ENCODE measurements at places on chromosomes 11 and 22.

GRCh38 chr22:49968831-49969661 lies 8.5 kb downstream of the PIM3 start:
- no peak for DNase-seq

GRCh38 chr11:119196833-119197483 lies 9.2 kb upstream of the CBL start:
- peak; percentile 36 for DNase-seq

GRCh38 chr22:42368379-42369249 lies 63.6 kb downstream of the NFAM1 start:
- DNase-seq = peak; percentile 21

DNA sequence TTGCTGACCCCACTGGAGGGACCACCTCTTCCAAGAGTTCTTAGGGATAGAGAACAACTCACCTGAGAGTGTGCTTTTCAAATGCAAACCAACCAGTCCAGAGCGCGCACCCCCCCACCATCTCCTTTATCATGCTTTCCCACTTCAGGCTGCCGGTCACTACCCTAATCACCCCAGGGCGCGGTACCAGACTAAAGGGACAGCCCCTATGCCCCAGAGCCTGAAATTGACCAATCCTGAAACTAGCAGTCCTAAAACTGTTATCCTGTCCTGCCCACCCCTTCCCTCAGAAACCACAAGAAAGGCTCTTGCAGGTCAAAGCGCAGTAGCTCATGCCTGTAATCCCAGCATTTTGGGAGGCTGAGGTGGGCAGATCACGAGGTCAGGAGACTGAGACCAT lies 37.0 kb downstream of the NEAT1 start:
- no peak for DNase-seq

GRCh38 chr11:103947546-103947919 lies 88.9 kb upstream of the DDI1 start:
- DNase-seq = no peak

DNA sequence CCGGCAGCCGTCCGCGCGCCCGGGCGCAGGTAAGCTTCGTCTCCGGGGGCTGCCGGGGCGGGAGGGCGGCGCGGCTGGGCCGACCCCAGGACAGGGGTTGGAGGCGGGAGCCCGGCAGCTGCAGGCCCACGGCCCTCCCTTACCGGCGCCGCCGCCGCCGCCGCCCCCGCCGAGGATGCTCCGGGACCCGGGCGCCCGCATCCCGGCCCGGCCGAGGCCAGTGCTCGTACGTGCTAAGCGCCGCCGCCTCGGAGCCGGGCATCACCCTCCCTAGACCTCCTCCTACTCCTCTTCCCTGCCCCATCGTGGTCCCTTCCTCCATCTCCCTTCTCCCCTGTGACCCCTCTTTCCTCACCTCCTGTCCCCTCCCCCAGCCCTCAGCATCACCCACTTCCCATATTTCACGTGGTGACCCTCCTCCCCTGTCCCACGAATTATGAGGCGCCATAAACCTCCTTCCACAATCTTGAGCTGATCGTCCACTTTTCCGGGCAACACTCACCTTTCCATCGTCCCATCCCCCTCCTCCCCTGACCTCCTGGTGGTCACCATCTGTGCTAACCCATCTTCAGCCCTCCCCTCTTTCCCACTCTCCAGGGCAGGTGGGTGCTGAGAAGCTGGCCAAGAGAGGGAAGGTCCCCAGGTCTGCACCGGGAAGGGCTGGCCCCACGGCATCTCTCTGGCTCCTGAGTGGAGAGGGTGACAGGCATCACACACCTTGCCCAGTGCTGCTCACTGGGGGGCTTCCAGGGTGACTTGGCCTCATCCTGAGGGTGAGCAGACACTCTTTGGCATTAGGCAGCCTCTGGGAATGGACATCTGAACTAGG lies 612 bp downstream of the ASPHD2 start:
- peak; percentile 16 for DNase-seq

DNA sequence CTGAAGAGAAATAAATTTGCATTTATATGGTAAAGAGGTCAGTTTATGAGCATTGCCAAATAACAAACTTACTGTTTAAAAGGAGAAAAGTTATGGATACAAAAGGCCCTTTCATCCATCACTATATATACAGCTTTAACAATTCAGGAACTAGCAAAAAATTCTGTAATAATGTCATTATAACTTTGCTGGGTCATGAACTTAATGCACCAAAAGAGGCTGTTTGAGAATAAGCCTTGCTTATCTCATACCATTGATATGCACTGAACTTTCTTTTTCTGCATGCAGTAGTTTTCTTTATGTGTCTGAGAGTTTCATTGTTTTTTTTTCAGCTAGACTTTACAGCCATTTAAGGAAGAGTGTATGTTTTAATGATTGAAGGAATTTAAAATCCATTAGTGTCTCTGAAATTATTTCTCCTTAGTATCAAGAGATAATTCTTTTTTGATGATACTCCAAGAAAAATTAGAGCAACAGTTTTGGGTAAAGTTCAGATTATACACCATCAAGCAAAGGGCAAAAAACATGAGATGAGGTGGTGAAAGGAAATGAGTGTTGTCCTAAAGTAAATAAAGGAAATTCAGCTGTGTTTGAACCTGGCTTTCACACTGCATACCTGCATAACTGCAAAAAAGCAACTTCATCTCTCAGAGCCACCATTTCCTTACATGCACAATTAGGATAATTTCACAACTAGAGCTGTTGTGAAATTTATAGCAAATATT lies 188.2 kb upstream of the ANO3 start:
- DNase-seq = no peak

DNA sequence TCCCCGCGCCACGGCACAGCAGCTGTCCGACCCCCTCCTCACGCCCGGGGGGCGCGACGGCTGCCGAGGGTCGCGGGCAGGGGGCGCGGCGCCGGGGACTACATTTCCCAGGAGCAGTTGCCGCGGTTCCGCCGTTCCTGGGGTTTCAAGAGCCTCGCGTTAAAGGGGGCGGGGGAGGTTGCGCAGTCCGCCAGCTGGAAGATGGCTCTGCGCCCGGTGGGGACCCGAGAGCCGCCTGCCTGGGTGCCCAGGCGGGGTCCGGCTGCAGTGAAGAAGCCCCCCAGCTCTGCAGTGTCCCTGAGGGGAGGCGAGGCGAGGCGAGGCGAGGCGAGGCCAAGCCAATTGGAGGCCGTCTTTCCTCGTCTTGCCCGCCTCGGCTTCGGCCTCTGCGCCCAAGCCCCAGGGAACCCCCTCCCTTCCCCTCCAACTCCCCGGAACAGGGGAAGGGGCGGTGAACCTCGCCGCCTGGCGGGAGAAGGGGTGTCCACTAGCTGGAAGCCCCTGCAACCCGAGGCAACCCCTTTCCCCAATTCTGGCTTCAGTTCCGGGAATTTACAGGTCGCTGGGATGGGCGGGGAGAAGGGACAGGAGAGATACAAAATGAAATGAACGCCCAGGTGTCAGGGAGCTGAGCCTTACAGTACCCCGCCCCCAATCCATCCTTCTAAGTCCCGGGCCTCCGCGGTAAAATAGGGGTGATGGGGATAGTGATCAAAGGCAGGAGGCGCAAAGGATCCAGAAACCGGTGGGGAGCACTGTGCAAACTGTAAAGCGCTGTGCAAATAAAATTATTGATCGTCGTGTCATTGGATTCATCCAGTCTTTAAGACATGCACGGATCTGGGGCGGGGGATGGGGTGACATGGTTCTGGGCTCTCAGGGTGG lies 5.2 kb upstream of the GCAT start:
- peak; percentile 28 for DNase-seq

- DNase-seq = no peak
Measured at GRCh38 chr11:18265949-18266348, at the start of gene SAA1. Gene SAA1 (plus strand): TSS chr11:18266264. CDS start chr11:18266888, 624 bp downstream.

DNA sequence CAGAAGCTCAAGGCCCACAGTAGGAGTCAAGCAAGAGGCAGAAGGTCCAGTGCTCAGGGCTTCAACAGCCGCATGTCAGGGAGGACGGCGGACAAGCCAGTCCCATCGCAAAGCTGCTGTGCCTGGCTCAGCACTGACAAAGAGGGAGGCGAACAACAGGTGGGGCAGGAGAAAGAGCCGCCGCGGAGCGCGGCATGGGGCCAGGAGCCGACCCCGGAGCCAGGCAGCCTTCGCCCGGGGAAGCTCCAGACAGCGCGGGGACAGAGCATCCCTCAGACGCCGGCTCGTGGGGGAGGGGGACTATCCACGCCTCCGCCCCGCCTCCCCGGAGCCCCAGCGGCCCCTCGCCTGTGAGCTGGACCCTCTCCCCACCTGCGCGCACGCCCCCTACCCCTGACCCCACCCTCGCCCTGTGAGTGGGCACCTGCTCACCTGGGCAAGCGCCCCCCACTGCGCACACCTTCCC lies 369 bp downstream of the DHCR7 start:
- peak; percentile 45 for DNase-seq

- DNase-seq = no peak
Measured at GRCh38 chr22:21754523-21754922, 18.9 kb upstream of the YPEL1 start.

- no peak for DNase-seq
Measured at GRCh38 chr11:80163441-80163840, 722.6 kb upstream of the TENM4 start.

DNA sequence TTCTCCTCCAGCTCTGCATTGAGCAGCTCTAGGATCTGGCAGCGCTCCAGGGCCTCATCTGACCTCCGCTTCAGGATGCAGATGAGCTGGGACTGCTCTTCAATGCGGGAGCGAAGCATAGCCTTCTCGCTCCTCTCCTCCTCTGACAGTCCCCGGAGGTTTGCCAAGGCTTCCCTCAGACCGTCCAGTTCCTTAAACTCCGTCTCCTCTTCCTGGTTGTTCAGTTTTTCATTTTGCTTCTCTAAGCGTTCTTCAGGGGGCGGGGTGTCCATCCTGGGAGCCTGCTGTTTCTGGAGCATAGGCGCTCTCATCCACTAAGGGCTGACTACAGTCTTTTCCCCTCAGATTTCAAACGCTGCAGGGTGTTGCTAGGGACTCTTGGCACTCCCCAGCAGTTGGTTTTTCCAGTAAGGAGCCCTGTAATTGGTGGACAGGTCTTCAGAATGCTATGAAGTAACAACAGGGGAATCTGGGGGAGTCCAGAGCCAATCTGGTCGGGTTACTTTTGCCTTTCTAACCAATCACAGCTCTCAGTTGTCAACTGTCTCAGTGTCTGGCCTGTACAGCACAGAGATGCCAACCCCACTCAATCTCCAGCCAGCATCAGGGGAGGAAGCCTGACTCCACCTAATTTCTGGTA lies at the start of gene CCDC89:
Gene CCDC89 (minus strand): TSS at position 376 of the 640 bp plus-strand sequence. CDS start 65 bp downstream, at position 311.
- no peak for DNase-seq

- no peak for DNase-seq
Measured at GRCh38 chr11:6219359-6219758, 14.0 kb downstream of the C11orf42 start.

DNA sequence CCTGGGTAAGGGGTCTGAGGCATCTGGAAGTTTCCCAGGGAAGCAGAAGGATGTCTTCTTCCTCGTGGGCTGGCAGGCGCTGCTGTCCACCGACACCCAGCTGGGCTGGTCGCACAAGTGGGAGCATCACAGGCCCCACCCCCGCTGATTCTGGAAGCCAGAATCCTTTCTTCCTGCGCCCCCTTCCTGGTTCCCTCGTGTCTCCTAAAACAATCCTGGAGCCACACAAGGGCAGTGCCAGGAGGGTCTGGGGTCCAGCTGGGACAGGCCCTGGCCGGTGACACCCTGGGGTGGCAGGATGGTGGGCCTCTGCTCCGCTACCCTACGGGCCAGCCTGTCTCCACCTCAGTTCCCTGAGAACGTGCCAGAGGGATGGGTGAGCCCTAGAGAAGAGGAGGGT lies 4.2 kb downstream of the LSP1 start:
- no peak for DNase-seq

GRCh38 chr22:27241430-27242321 lies 559.9 kb downstream of the MN1 start:
- DNase-seq = no peak

DNA sequence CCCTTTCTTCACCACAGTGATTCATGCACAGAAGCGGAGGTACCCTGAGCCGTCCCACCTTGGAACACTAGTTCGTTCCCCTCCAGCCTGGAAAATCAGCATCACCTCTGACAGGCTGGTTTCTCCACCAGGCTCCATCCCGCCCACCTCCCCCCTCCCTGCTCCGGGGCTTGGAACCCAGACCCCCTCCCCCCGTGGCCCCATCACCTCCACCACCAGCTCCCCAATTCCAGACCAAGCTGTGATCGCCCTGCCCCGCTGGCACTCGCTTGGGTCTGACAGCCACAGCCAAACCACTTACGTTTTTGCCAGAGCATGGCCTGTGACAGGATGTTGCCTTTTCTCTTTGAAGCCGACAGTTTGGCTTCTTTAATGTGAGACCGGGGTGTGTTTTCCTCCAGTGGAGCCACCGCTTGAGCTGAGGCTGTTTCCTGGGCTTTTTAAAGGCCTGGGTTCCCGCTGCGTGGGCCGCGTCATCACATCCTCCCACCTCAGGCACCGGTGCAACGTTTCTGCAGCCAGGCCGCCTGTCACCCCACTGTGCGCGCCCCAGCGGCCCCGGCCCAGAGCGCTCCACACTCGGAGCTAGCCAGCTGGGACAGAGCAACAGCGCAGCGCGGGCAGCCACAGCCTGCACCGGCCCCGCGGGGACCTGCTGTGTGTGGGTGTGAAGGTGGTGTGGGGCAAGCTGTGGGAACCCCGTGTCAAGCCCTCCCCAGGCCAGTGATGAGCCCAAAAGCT lies at the start of gene POU2AF1:
Gene POU2AF1 (minus strand): TSS at position 415 of the 741 bp plus-strand sequence. CDS start 98 bp downstream, at position 317.
- peak; percentile 64 for DNase-seq

GRCh38 chr11:79290761-79291160 lies 150.1 kb downstream of the TENM4 start:
- no peak for DNase-seq

DNA sequence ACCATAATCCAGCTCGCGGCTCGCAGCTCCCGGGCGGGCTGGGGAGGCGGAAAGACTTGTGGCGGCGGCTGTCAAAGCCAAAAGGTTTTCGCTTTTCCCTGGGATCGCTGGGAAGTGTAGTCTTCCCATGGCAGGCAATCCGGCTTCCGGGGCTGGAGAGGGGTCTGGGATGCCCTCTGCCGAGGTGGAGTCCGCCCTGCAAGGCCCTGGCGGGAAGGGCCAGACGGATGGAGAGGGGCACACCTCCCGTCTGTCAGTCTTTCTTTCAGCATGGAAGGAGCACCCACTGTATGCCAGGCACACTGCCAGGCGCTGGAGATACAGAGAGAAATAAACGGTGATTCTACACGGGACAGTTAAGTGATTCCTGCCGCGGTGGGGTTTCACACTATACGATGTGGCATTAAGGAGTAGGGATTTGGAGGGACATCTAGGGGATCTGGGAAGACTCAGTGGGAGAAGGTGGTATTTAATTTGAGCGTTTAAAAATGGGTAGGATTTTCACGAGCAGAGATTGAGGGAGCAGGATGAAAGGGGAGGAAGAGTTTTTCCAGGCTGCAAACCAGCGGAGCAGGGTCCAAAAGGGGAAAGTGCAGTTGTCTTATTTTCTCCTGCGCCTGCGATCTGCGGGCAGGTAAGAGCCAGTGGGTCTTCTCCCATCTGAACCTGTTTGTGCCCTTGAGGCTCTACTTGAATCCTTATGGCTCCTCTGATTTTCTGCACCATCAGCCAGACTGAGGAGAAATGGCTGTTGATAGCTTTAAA lies at the start of gene BACE1:
Gene BACE1 (minus strand): TSS at position 60 of the 765 bp plus-strand sequence. CDS start 461 bp downstream, outside the sequence.
- DNase-seq = no peak
